Vagina (tissue), 2 donors: ENCODE measurements at places on chromosomes 13 and 19.

DNA sequence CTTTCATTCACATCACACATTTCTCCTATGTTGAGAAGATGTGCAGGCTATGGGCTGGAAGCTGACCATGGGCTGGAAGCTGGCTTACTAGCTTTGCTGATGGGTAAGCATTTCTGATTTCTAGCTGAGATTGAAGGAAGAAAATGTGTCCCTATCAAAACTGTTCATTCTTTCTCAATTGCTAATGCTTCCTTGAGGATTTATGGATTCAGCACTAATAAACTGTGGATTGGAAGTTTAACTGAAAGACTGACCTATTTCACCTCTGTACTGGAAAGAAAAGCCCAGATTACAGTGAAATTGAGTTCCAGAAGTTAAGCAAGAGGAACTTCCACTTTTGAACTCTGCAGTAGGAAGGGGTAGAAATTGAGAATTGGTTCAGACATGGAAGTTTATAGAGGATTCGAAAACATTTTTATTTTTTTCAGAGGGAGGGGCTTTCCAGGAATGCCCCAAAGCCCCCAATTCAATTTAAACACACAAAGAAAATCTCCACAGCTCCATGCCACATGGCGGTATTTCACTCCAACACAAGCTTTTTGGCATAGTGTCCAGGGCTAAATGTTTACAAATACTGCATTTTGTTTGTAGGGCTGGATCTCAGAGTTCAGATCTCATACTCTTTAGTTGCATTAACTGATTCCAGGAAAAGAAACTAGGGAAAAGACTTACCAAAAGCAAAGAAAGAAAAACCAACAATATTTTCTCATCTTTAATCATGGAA lies 61.2 kb upstream of the ARGLU1 start:
- DNase-seq, result no peak

DNA sequence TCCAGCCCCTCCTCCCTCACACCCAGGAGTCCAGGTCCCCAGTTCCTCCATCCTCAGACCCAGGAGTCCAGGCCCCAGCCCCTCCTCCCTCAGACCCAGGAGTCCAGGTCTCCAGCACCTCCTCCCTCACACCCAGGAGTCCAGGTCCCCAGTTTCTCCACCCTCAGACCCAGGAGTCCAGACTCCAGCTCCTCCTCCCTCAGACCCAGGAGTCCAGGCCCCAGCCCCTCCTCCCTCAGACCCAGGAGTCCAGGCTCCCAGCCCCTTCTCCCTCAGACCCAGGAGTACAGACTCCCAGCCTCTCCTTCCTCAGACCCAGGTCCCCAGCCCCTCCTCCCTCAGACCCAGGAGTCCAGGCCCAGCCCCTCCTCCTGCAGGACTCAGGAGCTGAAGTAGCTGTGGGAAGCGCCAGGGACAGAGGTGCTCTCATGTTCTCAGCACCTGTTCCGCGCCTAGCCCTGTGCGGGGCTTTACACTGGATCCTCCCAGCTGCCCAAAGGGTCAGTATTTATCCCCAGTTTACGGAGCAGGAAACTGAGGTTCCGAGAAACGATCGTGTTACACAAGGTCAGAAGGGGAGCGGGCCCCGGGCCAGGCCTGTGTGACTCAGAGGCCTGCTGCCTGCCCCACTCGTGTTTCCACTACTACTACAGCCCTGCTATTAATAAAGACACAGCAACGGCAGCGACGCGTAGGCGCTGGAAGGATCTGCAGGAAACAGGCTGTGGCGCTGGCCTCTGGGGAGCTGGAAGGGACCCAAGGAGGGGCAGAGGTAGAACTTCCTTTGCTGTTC lies 1.7 kb upstream of the SBK3 start:
- DNase-seq, result no peak

- no peak for DNase-seq
Observed at GRCh38 chr13:96822895-96823294, 171.4 kb downstream of the OXGR1 start.

DNA sequence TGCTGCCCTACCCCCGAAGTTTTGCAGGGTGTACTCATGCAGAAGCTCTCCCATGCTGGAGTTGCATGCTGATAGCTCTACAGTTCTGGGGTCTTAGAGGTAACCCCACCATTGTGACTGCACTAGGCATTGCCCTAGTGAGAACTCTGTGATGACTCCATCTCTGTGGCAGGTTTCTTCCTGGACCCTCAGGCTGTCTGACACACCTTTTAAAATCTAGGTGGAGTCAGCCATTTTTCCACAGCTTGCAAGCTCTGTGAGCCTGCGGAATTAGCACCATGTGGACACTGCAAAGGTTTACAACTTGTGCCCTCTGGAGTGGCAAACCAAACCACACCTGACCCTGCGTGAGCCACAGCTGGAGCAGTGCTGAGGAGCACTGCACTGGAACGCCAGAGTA lies 636.2 kb upstream of the SPRY2 start:
- DNase-seq, result no peak

DNA sequence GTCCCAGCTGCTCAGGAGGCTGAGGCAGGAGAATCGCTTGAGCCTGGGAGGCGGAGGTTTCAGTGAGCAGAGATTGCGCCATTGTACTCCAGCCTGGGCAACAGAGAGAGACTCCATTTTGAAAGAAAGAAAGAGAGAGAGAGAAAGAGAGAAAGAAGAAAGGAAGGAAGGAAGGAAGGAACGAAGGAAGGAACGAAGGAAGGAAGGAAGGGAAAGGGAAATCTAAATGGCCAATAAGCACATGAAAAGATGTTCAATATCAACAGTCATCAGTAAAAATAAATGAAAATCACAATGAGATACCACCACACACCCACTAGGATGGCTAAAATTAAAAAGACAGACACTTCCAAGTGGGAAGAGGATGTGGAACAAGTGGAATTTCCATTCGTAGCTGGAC lies 19.7 kb downstream of the FXYD5 start:
- DNase-seq, result no peak

DNA sequence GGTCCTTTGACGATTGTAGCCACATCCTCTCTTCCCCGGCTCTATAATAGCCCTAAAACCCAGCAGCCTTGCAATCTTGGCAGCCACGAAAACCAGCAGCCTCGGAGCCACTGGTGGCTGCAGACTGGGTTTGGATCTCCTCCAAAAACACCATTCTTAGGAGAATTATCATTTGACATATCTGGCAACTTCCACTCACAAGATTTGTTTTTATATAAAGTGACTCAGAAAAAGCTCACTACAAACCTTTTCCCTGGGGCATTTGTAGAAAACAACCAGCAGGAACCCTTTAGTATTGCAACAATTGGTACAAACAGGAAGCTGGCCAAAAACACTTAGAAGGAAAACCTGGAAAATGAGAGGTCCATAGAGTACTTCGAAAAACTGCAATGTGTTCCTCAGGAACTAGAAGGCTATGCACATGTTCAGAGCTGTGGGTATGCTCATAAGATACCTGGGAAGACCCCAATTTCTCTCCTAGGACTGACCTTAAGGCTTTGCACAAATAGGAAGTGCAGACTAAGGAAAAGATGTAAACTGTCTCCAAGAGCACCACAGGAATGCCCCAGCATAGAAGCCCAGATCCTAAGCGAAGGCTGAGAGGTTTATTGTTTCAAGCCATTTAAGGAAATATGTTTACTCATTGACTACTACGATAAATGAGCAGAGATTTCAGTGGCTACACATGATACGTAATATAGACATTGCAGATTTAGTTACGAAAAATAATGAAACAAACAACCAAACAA lies 71.2 kb downstream of the MYO16 start:
- DNase-seq, result no peak

DNA sequence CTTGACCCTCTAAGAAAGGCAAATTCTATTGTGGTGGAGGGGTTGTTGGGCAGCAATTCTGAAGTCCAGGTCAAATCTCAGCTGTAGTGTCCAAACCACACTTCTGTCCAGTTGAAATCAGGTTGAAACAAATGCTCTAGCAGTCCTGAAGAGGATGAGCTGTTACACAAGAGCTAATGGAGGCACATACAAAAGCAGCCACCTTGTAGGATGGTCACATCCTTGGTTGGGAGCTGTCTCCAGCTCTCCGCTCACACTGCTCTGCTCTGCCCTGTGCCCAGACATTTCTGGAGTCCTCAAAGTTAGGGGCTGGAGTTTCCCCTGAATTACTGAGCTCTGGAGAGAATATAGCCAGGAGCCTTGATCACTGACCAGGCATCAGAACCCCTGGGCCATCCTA lies 47.2 kb downstream of the GPR12 start:
- peak; percentile 58 for DNase-seq

DNA sequence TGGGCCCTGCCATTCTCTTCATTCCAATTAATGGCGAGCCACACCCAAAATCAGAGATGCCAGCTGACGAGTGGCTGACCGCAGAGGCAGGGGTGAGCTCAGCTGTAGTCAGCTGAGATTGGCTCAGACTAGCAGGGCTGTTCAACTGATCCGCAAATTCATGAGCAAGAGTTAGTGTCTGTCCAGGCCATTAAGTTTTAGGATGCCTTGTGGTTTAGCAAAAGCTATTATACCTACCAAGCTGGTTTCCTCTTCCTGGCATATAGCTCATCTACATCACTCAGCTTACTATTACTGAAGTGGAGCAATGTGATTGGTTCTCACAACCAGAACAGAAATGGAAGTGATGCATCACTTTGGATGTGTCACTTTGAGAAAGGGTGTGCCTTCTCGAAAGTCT lies 148.7 kb downstream of the NALCN start:
- no peak for DNase-seq

GRCh38 chr19:31140717-31141116 lies 208.5 kb downstream of the TSHZ3 start:
- no peak for DNase-seq

DNA sequence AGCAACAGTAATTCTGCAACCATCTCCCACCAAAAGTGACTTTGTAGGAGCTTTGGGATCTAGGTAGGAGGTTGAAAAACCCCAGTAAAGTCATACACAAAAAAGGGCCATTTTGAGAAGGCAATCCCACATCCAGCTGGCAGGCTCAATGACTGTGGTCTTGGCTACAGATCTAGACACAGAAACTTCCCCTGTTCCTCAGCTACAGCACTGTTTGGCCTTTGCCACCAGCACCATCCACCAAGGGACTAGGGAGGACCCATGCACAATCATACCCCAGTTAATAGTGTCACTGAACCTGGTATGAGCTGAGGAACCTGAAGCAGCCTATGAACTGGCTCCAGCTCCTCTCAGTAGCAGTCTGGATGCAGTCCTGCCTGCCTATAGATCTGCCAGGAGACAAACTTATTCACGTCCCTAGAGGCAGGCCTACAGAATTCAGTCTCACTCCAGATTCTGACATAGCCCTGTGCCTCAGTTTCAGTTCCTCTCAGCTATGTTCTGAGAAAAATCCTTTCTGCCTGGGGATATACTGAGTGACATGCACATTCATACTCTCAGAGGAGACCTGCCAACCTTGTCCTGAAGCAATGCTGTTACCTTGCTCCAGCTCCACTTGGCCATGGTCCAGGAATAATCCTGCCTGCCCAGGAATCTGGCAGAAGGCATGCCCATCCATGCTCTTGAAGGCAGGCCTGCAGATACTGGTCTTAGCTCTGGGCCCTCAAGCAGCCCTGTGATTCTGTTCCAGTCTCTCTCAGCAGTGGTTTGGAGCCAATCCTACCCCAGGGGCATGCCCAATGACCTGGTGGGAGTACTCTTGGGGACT lies 2048.3 kb upstream of the PCDH20 start:
- no peak for DNase-seq

- no peak for DNase-seq
Observed at GRCh38 chr13:23462815-23463559, 29.5 kb upstream of the SACS start.

GRCh38 chr13:48125794-48126228 lies 30.9 kb upstream of the MED4 start:
- no peak for DNase-seq

DNA sequence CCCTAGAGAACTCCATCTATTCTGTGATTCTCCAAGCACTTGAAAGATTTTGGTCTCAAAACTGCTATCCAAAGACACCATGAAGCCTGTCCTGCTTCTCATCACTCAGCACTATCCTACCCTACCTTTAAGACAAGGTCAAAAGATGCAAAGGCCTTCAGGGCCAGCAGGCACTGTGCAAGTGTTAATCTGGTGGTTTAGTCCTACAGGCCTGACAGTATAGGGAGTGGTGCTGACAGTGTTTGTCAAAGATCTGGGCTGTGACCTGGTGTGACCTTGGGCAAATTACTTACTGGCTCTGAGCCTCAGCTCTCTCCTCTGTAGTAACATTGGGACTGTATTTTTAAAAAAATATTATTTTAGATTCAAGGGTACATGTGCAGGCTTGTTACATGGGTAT lies 28.0 kb downstream of the SIAH3 start:
- peak; percentile 40 for DNase-seq

DNA sequence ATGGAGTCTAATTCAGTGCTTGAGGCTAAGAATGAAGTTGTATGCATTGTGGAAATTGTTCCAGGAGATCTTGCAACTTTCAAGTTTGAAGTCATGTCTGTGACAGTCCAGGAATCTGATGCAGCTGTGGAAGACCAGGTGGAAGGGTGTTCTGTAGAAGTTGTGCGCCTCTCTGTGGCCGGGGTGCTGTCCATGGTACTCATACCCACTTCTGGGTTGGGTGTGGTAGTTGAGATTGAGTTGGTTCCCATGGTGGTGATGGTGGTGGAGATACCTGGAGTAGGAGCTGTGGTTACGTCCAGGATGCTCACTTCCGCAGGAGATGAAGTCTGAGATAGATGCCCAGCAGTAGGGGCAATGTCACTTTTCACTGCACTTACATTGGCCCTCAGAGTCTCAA lies 44.3 kb downstream of the MUC16 start:
- DNase-seq, result no peak

GRCh38 chr13:70390968-70391367 lies 282.7 kb upstream of the KLHL1 start:
- no peak for DNase-seq

DNA sequence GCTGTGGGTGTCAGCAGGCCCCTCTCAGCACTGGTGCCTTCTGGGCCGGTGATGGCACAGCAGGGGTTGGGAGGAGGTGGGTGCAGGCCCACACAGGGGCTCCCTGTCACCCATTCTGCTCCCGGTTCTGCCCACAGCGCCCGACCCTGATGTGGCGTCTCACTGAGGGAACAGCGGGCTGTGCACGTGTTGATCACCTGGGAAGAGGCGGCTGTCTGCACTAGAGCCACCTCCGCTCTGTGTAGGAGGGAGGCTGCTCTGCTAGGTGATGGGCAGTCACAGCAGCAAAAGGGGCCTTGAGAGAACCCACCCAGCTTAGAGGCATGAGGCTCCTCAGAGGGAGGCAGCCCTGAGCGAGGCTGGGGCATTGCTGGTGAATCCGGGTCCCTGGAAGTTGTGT lies 39.2 kb upstream of the TUBGCP3 start:
- no peak for DNase-seq

- DNase-seq, result no peak
Observed at GRCh38 chr13:46552303-46552682, 677 bp upstream of the LRCH1 start.

GRCh38 chr19:18853755-18854427 lies 22.1 kb downstream of the UPF1 start:
- no peak for DNase-seq

GRCh38 chr19:31255174-31255799 lies 93.9 kb downstream of the TSHZ3 start:
- no peak for DNase-seq

- no peak for DNase-seq
Observed at GRCh38 chr19:45701676-45702075, 9.2 kb downstream of the QPCTL start.

GRCh38 chr19:16118489-16119033 lies 6.9 kb downstream of the RAB8A start:
- no peak for DNase-seq

GRCh38 chr19:51137792-51138425 lies 4.2 kb upstream of the SIGLEC7 start:
- no peak for DNase-seq

- DNase-seq, result no peak
Observed at GRCh38 chr13:44267980-44268379, 105.6 kb upstream of the SERP2 start.

- no peak for DNase-seq
Observed at GRCh38 chr13:38636761-38637160, 50.1 kb upstream of the FREM2 start.
